ENCODE measurements at places on chromosomes 11 and 22.

DNA sequence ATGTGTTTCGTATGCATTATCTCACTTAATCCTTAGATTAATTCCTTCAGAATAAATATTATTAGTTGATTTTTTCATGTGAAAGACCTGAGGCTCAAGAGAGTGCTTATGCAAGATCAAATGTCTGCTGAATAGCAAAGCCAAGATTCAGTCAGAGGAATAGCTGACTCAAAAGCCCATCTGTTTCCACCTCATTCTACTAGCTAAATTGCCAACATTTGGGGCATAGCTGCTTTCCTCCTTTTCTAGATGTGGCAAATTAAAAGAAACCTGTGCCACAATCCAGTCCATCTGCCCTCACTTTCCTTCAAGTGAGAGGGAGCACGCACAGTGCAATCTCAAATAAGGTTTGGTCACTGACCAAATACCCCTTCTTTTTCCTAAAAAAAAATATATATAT lies 121.1 kb downstream of the PAX6 start:
- DNase-seq = no peak

DNA sequence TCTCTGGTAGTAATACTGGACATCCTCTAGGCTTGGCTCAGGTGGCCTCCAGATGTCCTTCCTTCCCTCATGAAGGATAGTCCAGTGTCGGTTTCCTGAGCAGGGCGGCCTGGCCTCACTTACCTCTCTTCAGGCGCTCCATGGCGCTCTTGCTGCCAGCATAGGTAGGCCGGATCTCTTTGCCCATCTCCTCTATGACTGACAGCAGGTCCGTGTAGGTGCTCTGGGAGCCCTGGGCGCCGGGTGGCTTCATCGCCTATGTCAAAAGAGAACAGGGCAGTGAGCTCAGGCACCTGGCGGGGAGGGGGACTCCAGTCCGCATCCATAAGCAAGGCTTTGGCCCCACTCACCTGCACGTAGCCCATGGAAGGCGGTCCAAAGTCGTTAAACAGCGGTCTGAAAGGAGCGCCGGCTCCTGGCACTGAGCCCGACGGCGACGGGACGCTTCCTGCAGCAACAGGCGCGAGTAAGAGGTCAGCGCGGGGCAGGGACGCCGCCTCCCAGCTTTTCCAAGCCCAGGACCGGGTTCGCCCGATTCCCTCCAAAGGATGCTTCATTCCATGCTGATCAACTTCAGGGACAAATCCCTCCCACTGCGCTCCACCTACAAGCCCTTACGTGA lies 609 bp downstream of the CDK2AP2 start:
- DNase-seq = no peak

- no peak for DNase-seq
Measured at GRCh38 chr22:27598792-27599191, 202.8 kb downstream of the MN1 start.

DNA sequence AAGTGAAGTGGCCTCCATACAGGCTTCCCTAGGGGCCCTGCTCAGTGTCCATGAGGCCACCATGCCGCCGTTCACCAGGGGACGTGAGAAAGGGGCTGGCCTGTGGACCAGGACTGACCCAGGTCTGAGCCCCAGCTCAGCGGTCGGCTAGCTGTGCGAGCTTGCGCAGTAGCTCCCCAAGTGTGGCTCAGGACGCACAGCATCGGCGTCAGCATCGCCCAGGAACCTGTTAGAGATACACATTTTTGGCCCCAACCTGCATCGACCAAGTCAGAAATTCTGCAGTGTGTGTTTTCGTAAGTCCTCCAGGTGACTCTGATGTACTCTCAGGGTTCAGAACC lies 429 bp downstream of the TP53AIP1 start:
- no peak for DNase-seq

All from NCI-H2029 treated with DMSO at 0.1 percent for 48 hours (cell line).